Activated CD4-positive, alpha-beta T cell treated with anti-CD3 and anti-CD28 coated beads, Interleukin-2, amount 50 U/mL, for 24 hours (primary cell): ENCODE measurements at places on chromosomes 11 and 22.

- DNase-seq: no peak
Observed at GRCh38 chr11:117662255-117662654, 134.8 kb downstream of the DSCAML1 start.

DNA sequence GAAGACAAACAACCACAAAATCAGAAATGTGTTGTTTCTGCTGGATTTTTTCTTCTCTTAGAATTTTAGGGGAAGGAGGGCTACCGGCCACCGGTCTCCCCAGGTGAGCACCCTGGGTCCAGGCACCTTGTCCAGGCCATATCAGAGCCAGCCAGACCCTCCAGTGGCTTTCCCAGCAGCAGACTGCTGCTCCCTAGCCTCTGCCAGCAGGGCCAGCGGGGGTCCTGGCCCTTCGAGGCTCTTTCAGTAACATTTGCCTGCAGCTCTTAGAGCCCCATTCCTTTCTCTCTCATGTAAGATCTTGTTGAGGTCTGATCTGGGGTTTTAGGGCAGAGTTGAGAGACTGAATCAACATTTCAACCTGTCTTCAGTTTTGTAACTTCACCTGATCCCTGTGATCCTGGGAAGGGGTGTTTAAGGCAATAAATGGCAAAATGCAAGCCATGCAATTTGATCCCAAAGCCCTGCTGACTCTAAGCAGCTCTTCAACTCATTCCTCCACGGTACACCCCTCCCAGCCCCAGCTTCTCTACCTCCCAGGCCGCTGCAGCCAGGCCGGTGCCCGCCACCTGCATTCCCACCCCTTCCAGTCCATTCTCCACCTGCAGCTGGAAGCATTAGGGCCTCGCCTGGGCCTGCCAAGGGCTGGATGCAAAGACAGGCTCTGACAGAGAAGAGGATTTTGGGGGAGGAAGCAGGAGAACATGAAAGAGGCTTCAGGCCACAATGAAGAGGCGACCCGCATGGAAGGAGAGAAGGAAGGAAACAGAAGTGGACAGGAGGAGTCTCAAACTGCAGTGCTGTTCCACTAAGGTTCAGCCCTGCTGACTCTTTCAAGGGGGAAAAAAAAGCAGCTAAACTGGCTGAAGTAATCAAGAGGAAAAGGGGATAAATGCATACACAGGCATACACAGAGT lies 113.0 kb upstream of the FGF3 start:
- no peak for DNase-seq

- no peak for DNase-seq
Observed at GRCh38 chr11:117179048-117179999, 781 bp downstream of the SIDT2 start.

- DNase-seq: no peak
Observed at GRCh38 chr11:72338741-72339140, 94.8 kb upstream of the PHOX2A start.

DNA sequence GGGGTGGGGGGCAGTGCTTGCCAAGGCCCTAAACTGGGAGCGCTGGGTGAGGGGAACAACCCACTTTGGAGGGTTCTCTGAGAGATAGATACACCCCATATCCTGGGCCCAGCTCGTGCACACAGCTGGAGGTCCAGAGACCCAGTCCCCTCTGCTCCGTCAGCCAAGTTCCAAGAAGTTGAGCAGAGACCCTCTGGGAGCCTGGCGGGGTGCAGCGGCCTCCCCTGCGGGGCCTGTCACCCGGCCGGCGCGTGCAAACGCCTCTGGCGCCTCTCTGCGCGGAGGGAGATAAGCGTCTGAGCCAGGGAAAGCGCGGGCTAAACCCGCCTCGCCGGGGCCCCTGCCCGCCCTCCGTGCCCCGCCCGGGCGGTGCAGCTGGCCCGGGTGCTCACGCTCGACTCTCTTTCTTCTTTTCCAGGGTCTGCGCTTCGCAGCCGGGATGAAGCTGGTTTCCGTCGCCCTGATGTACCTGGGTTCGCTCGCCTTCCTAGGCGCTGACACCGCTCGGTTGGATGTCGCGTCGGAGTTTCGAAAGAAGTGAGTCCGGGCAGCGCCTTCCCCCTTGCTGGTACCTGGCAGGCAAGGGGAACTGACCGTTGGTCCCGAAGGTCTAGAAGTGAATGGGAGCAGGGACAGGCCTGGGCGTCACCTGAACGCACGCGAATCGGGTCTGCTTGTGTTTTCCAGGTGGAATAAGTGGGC lies 540 bp downstream of the ADM start:
- DNase-seq: no peak

DNA sequence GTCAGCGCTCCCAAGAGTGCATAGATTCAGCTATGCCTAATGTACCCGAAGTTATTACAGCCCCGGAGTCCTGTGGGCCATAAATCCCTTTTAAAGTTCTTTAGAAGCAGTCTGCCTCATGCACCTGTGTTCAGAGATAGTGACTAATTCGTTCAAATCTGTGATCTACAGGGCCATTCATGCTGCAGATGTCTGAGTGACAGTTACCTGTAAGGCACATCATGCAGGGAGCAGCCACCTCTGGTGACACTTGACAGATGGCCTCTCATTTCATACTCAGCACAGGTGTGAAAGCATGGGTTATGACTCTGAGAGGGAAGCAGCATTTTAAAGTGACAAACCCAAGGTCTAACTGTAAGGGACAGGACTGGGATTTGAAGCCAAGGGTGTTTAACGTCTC lies 2.4 kb upstream of the E2F8 start:
- DNase-seq: no peak

DNA sequence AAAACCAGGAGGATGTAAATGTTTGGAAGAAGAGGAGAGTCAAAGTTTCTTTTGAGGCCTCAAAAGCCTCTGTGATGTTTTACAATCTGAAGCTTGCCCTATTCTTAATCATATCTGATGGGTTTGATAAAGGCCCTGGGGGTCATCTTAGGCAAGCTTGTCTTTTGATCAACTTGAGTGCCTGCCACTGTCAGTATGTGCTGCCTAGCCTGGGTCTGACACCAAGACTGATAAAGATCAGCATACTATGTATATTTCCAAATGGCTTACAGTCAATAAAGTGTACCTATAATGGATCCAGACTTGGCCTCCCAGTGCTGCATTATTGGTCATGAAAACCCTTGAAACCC lies 12.7 kb downstream of the EHF start:
- no peak for DNase-seq

- DNase-seq: no peak
Observed at GRCh38 chr11:61334434-61335354, 1.7 kb downstream of the TKFC start.

DNA sequence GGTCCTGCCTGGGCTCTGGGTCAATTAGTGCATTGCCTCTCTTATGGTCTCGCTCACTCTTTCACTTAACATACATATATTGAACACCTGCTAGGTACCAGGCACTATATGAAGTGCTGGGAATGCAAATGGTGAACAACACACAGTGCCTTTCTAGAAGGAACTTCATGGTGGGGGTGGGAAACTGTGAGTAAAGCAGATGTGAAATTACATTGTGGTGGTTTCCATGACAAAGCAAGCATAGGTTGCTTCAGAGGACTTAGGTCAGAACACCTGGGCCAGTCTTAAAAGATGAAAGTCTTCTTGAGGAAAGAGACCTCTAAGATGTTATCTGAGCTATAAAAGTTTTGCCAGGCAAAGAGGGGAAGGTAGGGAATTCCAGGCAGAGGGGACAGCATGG lies 231.3 kb downstream of the BUD13 start:
- no peak for DNase-seq
